Effector memory CD4-positive, alpha-beta T cell (primary cell): ENCODE measurements at places on chromosomes 3 and 15.

DNA sequence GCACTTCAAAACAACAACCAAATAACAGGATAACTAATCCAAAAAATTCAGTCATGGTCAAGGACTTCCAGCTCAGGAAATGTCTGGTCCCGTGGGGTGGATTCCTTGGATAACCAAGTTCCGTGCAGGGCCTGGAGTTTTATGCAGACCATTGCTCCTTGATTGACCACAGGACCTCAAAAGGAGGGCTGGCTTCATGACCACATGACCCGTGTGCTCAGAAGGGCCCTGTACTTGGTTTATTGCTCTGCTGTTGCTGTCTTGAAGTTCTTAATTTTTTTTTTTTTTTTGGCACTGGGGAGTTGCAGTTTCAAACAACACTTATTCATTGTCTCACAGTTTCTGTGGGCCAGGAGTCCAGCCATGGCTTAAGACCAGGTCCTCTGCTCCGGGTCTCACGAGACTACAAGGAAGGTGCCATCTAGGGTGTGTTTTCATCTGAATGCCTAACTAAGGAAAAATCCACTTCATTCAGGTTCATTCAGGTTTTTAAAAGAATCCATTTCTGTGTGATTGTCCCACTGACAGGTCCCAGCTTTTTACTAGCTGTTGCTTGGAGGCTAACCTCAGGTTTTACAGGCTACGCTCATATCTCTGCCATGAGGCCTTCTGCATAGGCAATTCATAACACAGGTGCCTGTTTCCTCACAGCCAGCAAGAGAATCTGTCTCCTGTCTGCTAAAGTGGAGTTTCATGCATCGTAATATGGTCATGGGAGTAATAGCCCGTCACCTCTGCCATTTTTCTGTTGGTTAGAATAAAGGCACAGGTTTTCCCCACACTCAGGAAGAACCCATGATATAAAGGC lies 65.3 kb downstream of the FLNB start:
- DNase-seq, result no peak

DNA sequence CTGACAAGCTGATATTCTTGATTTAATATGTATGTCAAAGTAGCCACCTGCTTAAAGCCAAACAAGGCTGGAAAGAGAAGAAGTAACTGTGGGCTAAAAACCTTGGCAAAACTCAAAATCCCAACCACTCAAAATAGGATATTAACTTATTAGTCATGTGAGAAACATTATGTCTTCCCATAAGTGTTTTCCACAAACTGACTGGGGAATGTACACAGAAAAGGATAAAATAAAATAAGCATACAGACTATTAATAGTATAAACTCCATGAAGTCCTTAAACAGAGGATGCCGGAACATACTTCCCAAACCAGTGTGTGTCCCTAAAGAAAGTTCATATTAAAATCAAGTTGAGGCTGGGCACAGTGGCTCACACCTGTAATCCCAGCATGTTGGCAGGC lies 263.7 kb upstream of the THBS1 start:
- DNase-seq, result no peak

- no peak for DNase-seq
Observed at GRCh38 chr3:81443958-81444357, 317.5 kb downstream of the GBE1 start.

- DNase-seq, result no peak
Observed at GRCh38 chr3:72694398-72694797, 153.8 kb downstream of the SHQ1 start.

GRCh38 chr3:43024181-43024885 lies 45.2 kb downstream of the GASK1A start:
- no peak for DNase-seq

- no peak for DNase-seq
Observed at GRCh38 chr15:92565351-92566125, 90.0 kb downstream of the FAM174B start.

GRCh38 chr3:136671921-136672320 lies 80.3 kb downstream of the STAG1 start:
- DNase-seq, result no peak

DNA sequence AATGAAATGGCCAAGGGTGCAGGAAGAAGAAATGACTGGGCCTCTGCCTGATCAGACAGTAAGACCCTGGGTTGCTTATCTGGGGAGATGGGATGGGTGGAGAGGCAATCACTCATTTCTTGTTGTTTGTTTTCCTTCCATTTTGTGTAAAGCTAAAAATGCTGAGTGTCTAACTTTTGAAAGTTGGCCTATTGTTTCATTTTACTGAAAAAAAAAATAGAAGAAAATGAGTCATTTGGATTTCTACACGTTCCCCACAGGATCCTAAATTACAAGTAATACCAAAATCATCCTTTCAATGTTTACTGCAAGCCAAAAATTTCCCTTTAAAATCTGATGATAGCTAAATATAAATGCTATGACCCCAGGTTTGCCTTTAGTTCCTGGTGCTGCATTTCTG lies 30.6 kb downstream of the PTX3 start:
- DNase-seq, result no peak

- DNase-seq, result no peak
Observed at GRCh38 chr3:80010021-80010571, 242.3 kb upstream of the ROBO1 start.

- DNase-seq, result no peak
Observed at GRCh38 chr3:56790016-56790821, 11.5 kb downstream of the ARHGEF3 start.

GRCh38 chr3:150216866-150217600 lies 191.1 kb upstream of the TSC22D2 start:
- DNase-seq, result no peak
